CD8-positive, alpha-beta T cell (primary cell): ENCODE measurements at places on chromosomes 4 and X.
A peak's percentile ranks its signal among the peaks of the same experiment; 100 is the strongest.

- no peak for DNase-seq
These were observed 90.5 kb downstream of the RTL5 start for GRCh38 chrX:72041176-72041575.

DNA sequence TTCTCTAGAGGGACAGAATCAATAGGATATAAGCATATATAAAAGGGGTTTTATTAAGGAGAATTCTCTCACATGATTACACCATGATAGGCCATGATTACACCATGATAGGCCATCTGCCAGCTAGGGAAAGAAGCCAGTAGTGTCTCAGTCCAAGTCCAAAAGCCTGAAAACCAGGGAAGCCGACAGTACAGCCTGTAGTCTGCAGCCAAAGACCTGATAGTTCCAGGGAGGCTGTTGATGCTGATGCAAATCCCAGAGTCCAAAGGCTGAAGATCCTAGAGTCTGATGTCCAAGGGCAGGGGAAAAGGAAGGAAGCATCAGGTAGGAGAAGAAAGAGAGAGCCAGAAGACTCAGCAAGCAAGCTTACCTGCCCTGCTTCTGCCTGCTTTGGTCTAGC is 411.3 kb upstream of the EMCN start:
- DNase-seq: no peak

DNA sequence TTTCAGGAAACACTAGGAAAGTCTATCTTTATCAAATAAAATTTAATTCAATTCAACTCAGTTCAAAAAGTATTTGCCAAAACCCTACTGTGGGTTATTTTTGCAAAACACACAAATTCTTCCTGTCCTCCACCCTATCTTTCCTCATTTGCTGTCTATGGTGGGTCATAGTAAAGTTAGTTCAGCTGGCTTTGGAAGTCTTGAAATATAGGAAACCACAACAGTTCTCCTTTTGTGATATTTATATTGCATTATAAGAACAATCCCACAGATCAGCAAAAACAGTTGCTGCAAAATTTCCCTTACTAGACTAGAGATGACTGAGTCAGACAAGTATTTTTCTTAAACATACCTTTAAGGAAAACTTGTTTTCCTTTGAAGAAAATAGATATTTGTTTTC is 22.2 kb downstream of the CYBB start:
- DNase-seq: no peak

- no peak for DNase-seq
These were observed 14.8 kb upstream of the BOD1L1 start for GRCh38 chr4:13642170-13642950.

DNA sequence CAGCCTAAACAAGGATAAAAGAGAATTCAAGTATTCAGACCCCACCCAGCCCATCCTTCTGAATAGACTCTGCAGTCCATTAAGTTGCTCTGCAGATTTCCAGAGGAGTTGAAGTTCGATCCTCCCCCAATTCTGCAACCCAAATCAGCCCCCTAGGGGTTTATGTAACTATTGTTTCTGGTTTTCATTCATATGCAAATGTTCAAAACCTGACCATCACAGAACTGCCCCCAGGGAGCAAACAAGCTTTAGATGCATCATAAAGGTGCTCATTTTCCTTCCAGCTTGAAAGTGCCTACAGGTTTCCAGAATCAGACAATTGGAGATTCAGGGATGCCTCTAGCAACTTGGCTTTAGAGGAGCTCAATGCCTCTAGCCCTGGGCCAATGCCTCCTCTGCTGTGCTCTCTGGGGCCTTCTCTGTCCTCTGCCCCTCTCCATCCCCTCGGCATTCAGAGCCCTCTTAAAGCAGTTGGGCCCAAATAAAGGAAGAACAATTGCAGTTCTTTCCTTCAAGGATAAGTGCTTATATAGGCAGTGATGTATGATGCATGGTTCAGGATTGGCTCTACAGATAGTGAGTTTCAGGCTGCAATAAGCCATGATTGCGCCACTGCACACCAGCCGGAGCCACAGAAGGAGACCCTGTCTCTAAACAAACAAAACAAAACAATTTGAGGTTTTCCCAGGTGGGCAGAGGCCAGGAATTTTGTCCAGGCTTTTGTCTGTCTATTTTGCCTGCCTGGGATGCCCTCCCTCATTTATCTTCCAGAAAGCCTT is 23.5 kb upstream of the SPINK2 start:
- DNase-seq: no peak

DNA sequence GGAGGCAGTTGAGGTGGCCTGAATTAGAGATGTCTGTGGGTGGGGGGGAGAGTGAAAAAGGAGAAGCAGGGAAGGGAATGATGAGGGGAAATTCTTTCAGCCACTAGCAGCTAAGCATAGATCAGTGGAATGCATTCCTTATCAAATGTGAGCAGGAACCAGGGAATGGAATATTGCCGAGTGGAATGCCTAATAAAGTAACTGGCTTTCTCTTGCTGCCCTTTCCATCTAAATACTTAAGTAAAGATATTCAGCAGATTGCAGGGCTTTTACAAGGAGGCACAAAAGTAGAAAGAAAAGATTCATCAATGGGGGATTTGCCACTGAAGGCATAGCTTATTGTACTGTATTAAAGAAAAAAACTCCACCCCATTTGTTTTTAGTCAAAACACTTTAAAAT is 263.0 kb upstream of the RPS6KA3 start:
- DNase-seq: no peak

GRCh38 chr4:102988429-102989020 is 31.0 kb downstream of the SLC9B1 start:
- DNase-seq: no peak

DNA sequence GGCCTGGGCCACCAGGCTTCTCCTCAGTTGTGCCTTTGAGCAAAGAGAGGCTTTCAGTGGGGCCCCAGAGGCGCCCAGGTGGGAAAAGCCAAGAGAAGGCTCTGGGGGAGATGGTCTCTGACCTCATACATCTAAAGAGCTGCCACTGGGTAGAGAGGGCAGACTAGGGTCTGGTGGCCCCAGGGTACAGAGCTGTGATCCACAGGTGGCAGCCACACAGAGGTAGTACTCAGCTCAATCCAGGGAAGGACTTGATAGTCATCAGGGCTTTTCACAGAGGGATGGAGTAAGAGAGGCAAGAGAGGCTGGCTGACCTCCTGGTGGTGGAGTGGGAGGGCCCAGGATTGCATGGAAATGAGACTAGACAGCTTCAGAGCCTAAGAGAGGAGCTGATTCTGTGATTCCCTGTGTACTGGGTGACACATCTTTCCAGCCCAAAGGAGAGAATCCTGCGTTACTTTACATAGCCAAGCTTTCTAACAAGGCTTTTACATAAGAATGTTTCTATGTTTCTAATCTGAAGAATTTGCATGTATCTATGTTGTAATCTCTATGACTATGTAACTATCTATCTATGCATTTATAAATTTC is 53.2 kb upstream of the PJA1 start:
- no peak for DNase-seq

- no peak for DNase-seq
These were observed 77.4 kb downstream of the ANKRD17 start for GRCh38 chr4:73181231-73181630.

DNA sequence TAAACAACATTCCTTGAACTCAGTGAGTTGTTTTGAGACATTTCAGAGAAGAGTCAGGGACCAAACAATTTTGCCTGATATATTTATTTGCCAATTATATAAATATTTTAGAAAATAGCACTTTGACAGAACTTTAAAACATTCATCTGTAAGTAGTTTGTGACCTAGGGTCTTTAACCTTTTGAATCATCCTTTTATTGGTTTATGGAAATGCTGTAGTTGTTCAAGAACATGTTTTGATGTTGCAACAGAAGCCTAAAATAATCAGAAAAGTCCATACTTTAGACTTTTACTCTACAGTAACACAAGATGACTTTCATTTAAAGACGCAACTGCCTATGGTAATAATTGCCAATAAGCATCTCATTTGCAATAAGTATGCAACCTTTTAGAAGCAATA is 43.0 kb downstream of the CXCL1 start:
- DNase-seq: no peak

- no peak for DNase-seq
These were observed 46.7 kb upstream of the POU4F2 start for GRCh38 chr4:146592019-146592418.

GRCh38 chr4:1684506-1685234 is 557 bp upstream of the FAM53A start:
- DNase-seq: peak; percentile 84

- no peak for DNase-seq
These were observed 1531.2 kb downstream of the STIM2 start for GRCh38 chr4:28391877-28392276.

- no peak for DNase-seq
These were observed 53.3 kb downstream of the WFS1 start for GRCh38 chr4:6322761-6323566.

DNA sequence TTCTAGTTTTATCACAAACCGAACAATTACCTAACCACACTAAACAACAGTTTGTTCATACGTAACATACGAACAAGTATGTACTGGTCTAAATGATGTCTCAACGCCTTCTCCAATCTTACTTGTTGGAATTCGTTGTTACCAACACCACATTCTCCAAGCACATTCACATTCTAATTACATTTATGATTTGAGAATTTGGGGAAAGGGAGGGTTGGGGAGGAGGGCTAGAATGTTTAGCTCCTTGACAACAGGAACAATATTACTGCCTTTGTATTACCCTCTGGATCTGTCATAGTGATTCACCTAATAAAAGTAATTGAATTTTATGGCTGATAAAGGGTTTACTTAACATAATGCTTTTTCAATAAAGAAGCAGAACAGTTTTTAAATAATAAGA is 24.4 kb downstream of the LCORL start:
- DNase-seq: no peak

DNA sequence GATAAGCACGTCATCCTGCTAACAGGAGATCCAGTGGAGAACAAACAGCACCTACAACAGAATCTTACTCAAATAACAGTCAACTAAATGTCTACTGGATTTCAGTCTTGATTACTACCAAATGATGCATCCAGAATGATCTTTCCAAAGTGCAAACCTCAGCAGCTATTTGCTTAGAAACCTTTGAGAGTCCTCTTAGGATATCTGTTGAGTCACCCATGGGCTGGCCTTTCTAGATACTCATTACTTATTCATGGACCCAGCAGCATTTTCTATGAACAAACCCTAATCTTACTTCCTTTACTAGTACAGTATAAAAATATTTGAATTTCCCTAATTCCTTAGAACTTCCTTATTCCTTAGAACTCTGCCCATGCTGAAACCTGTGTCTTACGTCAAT is 118.5 kb upstream of the PABPC4L start:
- no peak for DNase-seq

DNA sequence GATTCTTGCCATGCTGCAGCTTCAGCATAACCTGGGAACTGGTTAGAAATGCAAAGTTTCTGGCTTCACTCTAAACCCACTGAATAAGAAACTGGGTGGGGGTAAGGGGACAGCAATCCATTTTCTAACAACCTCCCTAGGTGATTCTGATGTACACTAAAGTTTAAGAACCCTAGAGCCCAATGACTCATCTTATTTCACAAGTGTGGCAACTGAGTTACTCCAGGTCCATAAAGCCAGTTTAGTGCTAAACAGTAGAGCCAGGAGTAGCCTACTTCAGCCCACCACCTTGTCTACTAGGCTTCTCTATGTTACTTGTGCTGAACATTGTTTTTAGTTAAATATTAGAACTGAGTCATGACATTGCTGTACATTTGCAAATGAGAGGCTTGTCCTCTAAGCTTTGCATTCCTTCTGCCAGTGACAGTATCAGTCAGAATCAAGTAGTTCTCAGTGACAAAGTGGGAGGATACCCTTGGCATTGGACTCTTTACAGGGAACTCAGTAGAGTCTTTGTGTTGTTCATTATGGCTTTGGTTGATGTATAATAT is 518.0 kb downstream of the RPA4 start:
- DNase-seq: no peak

DNA sequence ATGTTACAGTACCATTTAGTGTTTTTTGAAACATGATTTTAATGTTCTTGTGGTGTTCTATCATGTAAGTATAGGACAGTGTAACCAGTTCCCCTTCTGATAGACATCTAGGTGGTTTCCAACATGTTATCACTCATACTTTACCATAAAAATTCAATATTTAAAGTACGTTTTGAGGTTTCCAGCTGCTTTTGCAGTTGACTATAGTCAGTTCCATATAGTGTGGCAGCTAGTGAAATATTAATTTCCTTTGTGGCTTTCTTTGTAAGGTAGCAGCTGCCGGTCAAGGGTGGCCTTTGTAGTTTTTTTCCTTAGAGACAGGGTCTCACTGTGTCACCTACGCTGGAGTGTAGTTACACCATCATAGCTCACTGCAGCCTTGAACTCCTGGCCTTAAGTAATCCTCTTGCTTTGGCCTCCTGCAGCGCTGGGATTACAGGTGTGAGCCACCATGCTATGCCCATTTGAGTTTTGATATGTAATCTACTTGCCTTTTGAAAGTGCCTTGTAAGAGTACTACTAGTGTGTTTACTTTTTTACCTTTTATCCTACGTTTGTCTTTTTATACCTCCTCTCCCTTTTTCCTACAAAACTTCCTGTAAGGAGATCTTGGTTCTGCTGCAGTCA is 63.0 kb downstream of the ARHGAP10 start:
- DNase-seq: no peak

- DNase-seq: no peak
These were observed 222.2 kb upstream of the PPP1R2C start for GRCh38 chrX:43000121-43000520.

DNA sequence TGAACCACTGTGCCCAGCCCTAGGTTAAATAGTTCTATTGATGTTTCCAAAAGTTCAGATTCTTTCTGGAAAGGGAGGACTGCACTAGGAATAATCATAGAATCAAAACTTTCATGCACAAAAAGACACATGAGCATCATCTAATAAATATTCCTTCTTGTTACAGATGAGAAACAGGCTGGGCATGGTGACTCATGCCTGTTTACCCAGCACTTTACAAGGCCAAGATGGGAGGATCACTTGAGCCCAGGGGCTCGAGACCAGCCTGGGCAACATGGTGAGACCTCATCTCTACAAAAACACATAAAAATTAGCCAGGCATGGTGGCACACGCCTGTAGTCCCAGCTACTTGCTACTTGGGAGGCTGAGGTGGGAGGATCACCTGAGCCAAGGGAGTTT is 27.7 kb downstream of the LARP7 start:
- no peak for DNase-seq

GRCh38 chrX:39112143-39112542 is 310.9 kb downstream of the MID1IP1 start:
- no peak for DNase-seq

GRCh38 chrX:46913667-46914066 is 1.4 kb downstream of the JADE3 start:
- no peak for DNase-seq

DNA sequence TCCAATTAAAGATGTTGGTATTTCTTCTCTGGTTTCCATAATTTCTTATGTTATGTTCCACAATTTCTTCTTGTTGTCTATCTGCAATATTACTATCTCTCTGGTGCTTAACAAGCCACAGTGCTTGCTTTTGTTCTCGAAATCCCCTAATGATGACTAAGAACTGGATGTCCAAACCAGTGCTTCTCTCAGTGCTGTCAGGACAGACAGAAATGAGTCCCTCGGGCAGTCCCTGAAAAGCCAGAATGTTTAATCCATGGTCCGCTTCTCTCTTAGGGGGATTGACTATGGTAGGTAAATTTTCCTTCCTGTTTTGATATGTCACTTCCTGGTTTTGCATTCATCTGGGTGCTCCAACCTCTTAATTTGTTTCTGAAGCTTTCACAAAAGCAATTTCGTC is 321.6 kb upstream of the PCDH10 start:
- no peak for DNase-seq

GRCh38 chr4:176561368-176561767 is 231.4 kb downstream of the VEGFC start:
- DNase-seq: no peak

- no peak for DNase-seq
These were observed 169.1 kb downstream of the LDB2 start for GRCh38 chr4:16729336-16729735.
